ENCODE measurements at places on chromosomes 12 and 14.

DNA sequence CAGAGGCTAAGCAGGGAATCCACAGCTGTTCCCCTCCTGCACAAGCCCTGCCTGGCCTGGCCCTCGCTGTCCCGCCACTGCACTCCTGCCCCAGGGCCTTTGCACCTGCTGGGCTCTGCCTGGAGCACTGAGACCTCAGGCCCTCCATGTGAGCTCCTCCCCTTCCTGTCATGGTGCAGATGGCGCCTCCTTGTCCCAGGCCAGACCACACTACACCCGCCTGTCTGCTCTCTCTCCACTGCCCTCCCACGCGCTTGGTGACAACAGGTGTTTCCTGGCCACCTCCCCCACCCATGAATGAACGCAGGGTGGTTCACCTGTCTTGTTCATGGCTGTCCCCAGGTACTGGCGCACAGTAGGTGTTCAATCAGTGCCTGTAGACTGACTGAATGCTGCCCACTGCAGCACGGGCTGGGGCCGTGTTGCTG lies 82.9 kb downstream of the NCOR2 start:
- no peak for DNase-seq

GRCh38 chr14:67260965-67261364 lies 19.7 kb downstream of the PALS1 start:
- DNase-seq, result no peak

DNA sequence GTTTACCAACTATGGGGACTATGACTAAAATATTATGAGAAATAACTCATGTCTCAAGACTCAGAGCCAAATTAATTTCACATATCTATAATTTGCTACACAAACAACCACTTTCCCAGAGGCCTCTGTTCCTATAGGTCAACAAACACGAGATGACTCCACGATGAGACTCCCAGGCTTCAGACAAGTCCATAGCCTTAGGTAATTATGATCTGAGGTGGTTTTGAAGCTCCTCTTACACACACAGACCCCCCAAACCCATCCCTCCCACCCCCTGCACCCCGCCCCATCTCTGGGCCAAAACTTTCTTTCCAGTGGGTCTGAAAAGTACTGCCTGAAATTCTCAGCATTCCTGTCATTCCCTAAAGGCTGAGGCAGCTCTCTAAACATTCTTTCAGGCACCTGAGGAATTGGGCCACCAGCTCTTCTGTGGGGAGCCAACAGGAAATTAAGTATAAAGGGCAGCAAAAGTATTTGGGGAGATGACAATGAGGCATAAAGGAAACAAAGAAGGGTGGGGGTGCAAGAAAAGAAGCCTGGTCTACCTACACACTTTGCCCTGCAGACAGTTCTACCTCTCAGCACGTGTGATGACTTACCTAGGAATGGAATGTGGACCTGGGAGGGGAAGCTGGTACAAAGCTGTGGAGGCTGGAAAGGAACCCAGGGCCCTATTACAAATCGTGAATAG lies 143.6 kb downstream of the PAWR start:
- DNase-seq, result no peak

- no peak for DNase-seq
Observed at GRCh38 chr14:75283833-75284563, 5.4 kb downstream of the FOS start.

- no peak for DNase-seq
Observed at GRCh38 chr14:95417492-95417891, 97.8 kb upstream of the CLMN start.

DNA sequence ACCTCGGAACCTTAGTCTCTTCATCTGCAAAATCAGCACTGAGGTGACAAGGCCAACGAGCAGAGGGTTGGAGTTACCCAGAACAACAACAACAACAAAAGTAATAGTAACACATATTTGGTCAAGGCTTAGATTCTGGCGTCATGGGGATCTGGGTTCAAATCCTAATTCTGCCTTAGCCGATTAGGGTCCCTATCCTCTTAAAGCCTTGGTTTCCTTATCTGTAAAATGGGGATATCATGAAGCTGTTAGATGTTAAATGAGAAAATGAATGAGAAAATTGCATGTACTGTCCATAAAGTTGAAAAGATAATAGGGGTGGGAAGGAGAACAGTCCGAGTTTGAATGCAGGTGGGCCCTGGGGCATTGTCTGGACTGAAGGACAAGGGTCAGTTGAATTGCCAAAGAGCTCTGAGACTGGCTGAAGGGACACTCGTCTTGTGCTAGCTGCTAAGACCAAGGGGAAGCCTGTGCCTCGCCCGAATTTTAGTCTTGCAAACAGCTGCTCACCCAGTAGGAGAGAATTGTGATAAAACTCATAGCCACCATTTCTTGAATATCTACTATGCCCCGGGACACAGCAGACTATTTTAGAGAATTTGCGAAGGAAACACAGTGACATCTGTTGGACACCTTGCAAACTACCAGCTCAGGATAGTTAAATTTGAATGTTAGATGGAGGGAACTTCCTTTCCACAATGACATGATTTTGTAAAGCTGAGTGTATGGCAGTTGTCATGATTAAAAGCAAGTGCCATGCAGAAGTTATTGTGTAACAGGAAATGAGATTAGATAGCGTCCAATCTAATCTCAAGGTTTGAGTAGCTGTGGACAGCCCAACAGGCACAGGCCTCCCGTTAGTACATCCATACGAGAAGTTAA lies 6.8 kb upstream of the HNF1A start:
- DNase-seq, result no peak

- no peak for DNase-seq
Observed at GRCh38 chr12:123389560-123390351, 5.8 kb downstream of the KMT5A start.

Measured in stimulated activated CD4-positive, alpha-beta T cell treated with anti-CD3 and anti-CD28 coated beads, Interleukin-1b, Interleukin-23, amount 100 ng/mL, for 1 hour (primary cell).